Mucosa of gallbladder (tissue), 1 donor: ENCODE measurements at places on chromosomes 6 and 20. TPM values are rescaled to one million over a fixed set of nuclear protein-coding genes. Genes with fewer than 3 reads are reported as not detected.

GRCh38 chr6:112466373-112467151 is 119.4 kb downstream of the RFPL4B start:
- DNase-seq: no peak

GRCh38 chr6:148523048-148523447 is 180.4 kb downstream of the SASH1 start:
- no peak for DNase-seq

Gene B3GALT4
- total RNA-seq: 25.4 TPM

DNA sequence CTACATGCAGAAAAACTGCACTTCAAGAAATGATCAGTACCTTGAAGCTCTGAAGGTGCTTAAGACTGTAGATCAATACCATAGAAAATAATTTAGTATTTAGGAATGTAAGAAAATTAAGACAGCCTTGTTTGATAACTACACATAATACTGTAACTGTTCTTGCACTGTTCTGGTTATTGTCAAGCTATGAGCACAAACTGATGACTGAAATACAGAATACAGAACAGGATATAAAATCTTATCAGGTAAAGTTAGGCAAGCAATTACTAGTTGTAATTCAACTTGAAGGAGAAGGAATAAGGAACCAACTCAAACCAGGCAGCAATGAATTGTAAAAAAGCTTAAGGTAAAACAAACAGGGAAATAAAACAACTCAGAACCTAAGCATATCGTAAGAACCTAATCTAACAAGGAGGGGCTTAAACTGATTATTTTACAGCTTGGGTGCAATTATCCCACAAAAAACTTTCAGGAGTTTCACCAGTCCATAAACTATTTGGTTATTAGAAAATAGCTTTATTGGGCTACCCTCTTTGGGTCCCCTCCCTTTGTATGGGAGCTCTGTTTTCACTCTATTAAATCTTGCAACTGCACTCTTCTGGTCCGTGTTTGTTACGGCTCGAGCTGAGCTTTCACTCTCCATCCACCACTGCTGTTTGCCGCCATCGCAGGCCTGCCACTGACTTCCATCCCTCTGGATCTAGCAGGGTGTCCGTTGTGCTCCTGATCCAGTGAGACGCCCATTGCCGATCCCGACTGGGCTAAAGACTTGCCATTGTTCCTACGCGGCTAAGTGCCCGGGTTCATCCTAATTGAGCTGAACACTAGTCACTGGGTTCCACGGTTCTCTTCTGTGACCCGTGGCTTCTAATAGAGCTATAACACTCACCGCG is 97.7 kb downstream of the ATG5 start:
- no peak for DNase-seq

Gene GFOD1
- 17.4 TPM for total RNA-seq

DNA sequence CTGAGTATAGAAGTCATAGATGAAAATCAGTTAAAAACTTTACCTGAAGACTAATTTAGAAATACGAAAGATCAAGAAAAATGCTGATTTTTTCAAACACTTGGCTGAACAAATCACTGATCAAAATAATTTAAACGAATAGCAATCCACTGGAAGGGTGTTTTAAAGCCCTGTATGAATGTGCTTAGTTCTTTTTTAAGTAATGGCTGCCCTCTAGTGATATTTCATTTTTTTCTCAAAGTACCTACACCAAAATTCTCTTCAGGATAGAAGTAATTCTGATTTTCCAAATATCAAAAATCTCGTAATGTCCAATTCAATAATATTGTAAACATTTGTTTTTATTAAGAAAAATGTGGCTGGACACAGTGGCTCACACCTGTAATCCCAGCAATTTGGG is 32.5 kb downstream of the AKAP7 start:
- DNase-seq: no peak

- DNase-seq: peak; percentile 53
Observed at GRCh38 chr6:158518191-158519127, 41.4 kb upstream of the TMEM181 start.

- DNase-seq: no peak
Observed at GRCh38 chr6:71698702-71699101, 187.6 kb upstream of the RIMS1 start.

GRCh38 chr6:144193181-144193580 is 42.9 kb downstream of the STX11 start:
- no peak for DNase-seq

DNA sequence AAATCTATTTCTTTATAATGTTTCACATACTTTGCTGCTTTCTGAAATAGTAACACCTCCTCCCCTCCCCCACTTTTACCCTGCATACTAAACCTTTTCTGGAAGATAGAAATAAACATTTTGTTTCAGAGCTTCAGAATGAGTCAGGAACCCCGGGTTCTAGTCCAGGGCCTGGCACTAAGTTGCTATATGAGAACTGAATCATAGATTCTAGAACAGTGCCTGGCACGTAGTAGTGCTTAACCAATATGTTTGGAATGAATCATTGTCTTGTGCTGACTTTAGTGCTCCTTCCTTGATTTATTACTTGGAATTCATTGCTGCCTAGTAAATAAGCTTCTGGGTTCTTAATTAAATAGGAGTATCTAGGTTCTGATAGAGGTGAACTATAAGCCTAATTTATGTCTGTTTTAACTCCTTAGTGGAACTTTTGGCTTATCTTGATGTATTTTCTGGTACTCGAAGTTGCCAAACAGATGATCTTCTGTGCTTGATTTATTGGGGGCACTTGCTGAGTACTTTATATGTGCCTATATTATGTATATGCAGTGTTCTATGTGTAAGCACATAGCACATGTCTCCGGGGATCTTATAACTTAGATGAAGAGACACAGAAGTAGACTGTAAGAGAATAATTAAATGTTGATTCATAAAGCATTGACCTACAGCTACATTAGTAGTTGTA is 18.6 kb downstream of the TAB2 start:
- DNase-seq: no peak

DNA sequence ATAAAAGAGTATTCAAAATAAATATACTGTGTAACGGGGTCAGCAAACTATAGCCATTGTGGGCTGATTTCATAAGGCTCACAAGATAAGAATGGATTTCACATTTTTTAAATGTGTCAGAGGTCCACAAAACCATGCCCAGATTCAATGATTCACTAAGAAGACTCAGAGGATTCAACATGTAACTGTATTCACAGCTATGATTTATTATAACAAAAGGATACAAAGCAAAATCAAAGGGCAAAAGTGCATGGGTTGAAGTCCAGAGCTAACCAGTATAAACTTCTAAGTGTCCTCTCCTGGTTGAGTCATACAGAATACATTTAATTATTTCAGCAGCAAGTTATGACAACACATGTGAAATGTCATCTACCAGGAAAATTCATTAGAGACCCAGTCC is 49.2 kb downstream of the TBC1D32 start:
- DNase-seq: no peak

DNA sequence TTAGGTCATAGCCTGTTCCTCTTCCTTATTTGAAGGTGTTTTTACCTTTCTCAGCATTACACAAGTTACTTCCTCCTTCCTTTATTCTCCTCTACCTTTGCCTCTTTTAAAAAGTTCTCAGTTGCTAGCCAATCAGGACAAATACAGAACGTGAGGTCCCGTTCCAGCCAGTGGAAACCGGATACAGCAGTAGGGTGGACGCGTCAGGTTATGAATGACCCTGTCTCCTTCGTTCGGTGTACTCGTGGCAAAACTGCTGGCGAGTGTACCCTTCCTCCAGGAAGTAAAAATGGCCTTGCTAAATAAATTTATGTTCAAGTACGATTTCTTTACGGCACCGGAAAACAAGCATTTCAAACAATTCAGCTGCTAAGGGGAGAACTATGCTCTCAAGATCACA is 77.0 kb upstream of the MLN start:
- DNase-seq: peak; percentile 46

GRCh38 chr6:143549221-143549948 is 37.9 kb upstream of the FUCA2 start:
- DNase-seq: no peak

- no peak for DNase-seq
Observed at GRCh38 chr20:23131766-23132165, 45.6 kb upstream of the CD93 start.

Gene PTGIS
- total RNA-seq: 101 TPM

Gene RAB44
- total RNA-seq: 0.75 TPM

GRCh38 chr20:32184961-32185603 is 22.5 kb downstream of the PLAGL2 start:
- no peak for DNase-seq

GRCh38 chr20:15069355-15069754 is 731.9 kb upstream of the FLRT3 start:
- DNase-seq: no peak

DNA sequence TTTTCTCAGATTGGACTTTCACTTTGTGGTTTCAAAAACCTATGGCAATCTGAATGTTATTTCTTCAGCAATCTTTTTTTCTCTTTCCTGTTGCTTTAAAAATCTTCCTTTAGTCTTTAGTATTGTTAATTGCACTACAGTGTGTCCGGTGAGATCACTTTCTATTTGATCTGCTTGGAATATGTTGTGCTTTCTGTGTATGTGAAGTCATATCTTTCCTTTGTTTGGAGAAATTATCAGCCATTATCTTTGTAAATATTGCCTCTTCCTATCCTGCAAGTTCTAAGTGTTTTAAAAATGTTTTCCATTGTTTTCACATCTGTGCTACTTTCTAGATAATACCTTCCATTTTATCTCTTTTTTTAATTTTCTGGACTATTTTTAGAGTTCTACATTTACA is 171.4 kb upstream of the PRSS16 start:
- DNase-seq: no peak

DNA sequence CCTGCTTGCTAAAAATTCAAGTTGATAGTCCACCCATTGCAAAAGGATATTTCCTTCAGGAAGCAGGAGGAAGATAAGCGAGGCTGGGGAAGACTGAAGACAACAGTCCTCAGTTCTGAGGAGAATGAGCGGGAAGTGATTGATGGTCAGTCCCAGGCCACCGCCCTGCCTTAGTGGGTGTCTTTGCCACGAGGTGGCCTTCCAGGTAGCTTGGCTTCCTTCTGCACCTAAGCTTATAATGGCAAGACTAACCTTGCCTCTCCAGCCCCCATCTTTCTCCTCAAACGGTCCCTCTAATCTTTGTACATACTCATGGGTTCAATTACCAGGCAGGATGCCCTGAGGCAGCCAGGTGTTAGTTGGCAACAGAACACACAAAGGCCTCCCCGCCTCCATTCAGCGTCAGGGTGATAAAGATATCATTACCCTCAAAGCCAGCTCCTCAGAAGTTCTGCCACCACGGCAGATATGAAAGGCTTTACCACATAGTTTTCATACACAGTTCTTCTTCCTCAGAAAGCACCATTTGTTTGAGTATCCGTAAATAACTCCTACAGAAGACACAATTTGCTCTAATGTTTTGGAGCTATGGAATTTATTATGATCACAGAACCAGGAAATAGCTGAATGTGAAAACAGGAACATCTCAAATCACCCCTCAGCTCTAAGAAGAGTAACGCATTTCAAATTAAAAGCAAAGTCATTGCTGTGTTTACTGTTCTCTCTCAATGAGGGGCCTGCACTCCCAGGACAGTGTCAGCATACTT is 249.4 kb downstream of the ATXN1 start:
- no peak for DNase-seq
